ENCODE measurements at places on chromosomes 2 and 18. TPM values are rescaled to one million over a fixed set of nuclear protein-coding genes. Genes with fewer than 3 reads are reported as not detected.

Gene TMEM198
- 2.4 TPM for total RNA-seq

Gene KLHL29
- 2.1 TPM for total RNA-seq

Gene ACADL
- total RNA-seq, result 0.38 TPM

Gene CRYGC
- total RNA-seq, result not detected

Gene TMEM200C
- 4.8 TPM for total RNA-seq

Gene RPRM
- 33.8 TPM for total RNA-seq

Gene SIGLEC15
- total RNA-seq, result not detected

Gene KCNK3
- total RNA-seq, result not detected

Gene MROH2A
- not detected for total RNA-seq

Gene MOCOS
- total RNA-seq, result 1.4 TPM

Gene EIF4E2
- total RNA-seq, result 110 TPM

Gene NAGK
- 87.1 TPM for total RNA-seq

Gene MSTN
- total RNA-seq, result not detected

Gene DLGAP1
- total RNA-seq, result 11.5 TPM

Gene PPP1R1C
- total RNA-seq, result 8.1 TPM

Gene ABCG5
- not detected for total RNA-seq
